ENCODE measurements at places on chromosomes 7 and 10. TPM values are rescaled to one million over a fixed set of nuclear protein-coding genes. Genes with fewer than 3 reads are reported as not detected.

The HILPDA gene
- polyA plus RNA-seq: 29.1 TPM

The CREM gene
- polyA plus RNA-seq: 41.4 TPM

The ZRANB1 gene
- 6.2 TPM for polyA plus RNA-seq

The SPDYE1 gene
- not detected for polyA plus RNA-seq

The SPDYE11 gene
- polyA plus RNA-seq: not detected

The ANXA8L1 gene
- 0.16 TPM for polyA plus RNA-seq

The INTS1 gene
- 48.1 TPM for polyA plus RNA-seq

GRCh38 chr7:25946181-25946580, 205.8 kb upstream of the NFE2L3 start:
- no peak for DNase-seq

- DNase-seq: no peak
These were observed 563.7 kb downstream of the GRM8 start for GRCh38 chr7:126689037-126689436.

GRCh38 chr7:98618786-98619185, 1.7 kb downstream of the NPTX2 start:
- DNase-seq: no peak

- DNase-seq: no peak
These were observed 8.3 kb upstream of the NT5C3A start for GRCh38 chr7:33070831-33071230.

GRCh38 chr10:100008142-100008522, 1.6 kb downstream of the DNMBP start:
- no peak for DNase-seq

- no peak for DNase-seq
These were observed 145.2 kb downstream of the FRMD4A start for GRCh38 chr10:14185316-14186045.

- DNase-seq: no peak
These were observed 588.8 kb downstream of the REEP3 start for GRCh38 chr10:64109926-64110495.

Measured in SK-N-SH (cell line).